ENCODE measurements at places on chromosomes 2 and 18.

DNA sequence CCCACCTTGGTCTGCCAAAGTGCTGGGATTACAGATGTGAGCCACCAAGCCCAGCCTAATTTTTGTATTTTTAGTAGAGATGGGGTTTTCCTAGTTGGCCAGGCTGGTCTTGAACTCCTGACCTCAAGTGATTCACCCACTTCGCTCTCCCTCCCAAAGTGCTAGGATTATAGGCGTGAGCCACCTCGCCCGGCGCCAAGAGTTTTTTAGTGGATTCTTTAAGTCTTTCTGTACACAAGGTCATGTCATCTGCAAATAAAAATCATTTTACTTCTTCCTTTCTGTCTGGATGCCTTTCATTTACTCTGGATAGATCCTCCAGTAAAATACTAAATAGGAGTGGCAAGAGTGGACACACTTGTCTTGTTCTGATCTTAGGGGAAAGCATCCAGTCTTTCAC lies 61.7 kb downstream of the KCMF1 start:
- no peak for DNase-seq

DNA sequence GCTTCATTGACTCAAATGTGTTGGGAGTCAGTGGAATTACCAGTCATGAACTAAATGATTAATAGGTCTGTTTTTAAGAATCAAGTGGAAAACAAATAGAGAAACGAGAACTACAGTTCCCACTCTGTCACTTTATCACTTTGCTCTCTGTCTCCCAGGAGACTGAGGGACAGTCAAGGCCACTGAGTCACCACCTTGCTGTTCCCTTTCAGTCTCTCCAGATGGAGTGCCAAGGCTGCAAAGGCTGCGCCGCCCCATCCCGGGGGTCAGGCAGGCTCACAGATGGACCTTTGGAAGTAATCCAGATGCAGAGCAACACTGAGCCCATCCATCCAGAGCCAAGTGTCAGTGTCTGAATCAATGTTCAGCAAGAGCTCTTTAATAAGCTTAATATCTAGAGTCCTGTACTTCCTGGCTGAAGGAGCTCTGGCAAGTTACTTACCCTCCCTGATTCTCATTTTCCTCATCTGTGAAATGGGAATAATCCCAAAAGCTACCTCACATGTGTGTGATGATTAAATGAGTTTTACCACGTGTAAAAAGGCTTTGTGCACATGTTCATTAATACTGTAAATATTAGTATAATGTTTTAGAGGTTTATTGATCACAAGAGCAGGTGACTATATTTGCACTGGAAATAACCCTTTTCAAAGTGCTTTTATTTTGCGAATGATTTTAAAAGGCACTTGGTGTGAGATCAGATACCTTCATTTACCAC lies 43.0 kb upstream of the EFEMP1 start:
- DNase-seq, result no peak

- DNase-seq, result no peak
Observed at GRCh38 chr2:132538331-132538855, 121.8 kb downstream of the GPR39 start.

- DNase-seq, result no peak
Observed at GRCh38 chr18:47417807-47418206, 166.3 kb upstream of the SKOR2 start.

GRCh38 chr2:200367155-200367554 lies 60.7 kb downstream of the SPATS2L start:
- no peak for DNase-seq

GRCh38 chr2:241309684-241310117 lies 5.8 kb downstream of the HDLBP start:
- DNase-seq, result no peak

DNA sequence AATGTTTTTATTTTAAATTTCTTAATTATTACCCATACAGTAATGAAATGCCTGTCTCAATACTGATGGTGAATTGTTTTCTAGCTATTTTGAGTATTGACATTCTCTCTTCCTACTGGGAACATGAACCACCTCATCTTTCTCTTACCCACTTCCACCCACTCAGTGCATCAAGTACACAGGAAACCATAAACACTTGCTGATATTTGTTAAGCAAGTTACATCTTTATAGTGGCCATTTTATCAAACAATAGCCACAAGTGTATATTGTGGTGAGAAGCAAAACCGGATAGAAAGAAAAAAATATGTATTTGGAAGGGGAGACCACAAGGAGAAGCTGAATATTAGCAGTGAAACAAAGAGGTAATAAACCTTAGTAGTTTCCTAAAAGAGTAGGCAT lies 368.1 kb upstream of the HNRNPA3 start:
- no peak for DNase-seq

- peak; percentile 34 for DNase-seq
Observed at GRCh38 chr18:34322365-34323289, 97.9 kb upstream of the NOL4 start.

DNA sequence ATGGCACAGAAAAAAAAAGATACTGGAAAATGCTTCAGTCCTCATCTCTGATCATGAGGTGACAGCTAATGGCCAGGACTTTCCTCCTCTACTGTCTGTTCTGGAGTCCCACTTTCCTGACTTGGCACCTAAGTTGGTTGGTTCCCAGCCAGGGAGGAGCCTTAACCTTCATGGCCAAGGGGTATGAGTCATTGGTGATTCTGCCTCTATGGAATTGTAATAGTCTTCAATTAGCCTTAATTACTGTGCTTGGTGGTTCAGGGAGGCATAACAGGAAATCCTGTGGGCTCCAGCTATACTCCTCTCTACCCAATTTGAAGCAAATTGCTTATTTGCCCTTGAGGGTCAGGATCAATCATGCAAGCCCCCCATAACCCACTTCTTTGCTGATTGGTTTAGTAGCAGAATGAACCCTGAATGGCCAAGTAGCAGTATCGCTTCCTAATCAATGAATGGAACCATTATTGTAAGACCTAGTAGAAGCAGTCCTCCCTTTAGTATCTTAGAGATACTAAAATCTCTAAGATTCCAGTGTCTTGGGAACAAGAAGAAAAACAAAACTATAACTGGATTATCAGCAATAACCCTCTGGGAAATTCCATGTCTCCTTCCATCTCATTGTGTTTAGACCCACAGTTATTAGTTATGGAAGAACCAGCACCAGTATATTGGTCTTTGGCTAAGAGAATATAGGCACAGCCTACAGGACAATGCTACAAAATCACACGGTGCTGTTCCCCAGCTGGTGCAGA lies 109.0 kb downstream of the COL6A3 start:
- DNase-seq, result no peak

GRCh38 chr2:290090-290722 lies 2.3 kb upstream of the ALKAL2 start:
- peak; percentile 32 for DNase-seq

GRCh38 chr2:134324430-134324829 lies 70.6 kb downstream of the MGAT5 start:
- no peak for DNase-seq

GRCh38 chr2:33118651-33119050 lies 171.9 kb downstream of the LTBP1 start:
- DNase-seq, result no peak

DNA sequence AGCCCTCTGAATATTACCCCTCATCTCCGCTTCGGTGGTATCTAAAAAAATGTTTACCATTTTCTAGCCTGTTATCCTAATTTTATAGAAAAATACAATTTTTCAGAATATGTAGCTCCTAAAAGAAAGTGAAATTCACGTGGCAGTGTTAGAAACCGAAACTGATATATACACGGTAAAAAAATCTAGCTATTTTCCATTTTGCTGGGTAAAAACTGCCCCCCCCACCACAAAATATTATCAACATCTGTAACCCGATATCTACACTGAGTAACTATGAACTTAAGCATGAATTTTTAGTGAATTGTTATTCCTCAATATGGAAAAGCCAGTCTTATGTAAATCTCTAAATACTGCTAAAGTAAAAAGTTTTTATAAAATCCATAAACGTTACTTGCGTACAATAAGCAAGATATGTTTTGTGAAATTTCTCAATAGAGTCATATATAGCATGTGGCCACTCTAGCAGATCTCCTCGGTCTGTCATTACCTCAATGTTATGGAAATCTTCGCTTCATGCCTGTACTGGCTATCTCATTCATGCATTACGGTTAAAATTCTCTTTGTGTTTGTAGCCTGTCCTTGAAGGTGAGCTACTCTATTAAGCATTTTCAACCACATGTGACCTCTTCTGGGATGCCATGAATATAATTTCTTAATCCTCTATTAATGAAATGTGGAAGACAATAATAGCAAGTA lies 524.2 kb downstream of the TRIB2 start:
- no peak for DNase-seq

DNA sequence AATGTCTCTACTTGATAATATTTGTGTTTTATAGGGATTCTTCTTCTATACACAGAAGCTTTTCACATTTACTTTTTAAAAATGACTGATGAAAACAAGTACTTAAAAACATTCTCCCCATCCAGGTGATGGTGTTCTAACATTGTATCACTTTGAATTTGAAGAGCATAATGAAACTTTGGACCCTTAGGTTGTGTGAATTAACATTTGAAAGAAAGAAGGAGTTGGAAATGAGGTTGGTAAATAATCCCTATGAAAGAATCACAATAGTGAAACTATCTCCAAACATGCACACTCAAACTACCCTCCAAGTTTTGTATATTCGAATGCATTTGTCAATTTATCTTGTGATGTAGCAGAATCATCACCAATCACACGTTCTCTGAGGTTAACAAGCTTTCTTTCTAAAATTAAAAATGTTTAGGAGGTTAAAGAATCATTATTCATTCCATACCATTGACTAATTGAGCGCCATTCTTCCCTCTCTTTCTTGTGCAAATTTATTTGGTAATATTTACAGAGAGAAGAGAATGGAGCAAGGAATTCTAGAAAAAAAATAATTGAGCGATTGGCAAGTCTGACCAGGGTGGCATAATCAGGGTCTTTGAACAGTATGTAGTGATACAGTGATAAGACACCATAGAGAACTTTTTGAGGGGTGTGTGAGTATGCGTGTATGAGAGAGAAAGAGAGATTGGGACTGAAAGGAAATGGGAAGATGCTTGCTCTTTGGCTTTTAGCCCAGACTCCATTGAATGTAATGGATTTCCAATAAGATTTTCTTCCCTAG lies 260.0 kb upstream of the NRXN1 start:
- no peak for DNase-seq

DNA sequence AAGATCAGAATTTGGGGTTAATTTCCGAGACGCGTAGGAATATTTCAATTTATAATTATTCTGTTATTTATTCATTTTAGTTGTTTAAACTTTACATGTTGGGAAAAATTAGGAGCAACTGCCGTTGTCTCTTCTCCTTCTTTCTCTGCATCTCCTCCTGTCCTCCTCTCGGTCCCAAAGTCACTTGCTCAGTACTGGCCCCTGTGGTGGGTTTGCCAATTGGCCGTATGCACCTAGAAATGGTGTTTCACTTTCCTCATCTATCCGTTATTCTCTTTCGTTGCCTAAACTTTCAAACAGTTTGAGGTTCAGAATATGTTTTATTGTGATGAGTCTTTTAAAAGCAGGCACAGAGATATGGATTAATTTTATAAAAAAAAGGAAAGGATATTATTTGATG lies 517.9 kb downstream of the PLCL1 start:
- no peak for DNase-seq

DNA sequence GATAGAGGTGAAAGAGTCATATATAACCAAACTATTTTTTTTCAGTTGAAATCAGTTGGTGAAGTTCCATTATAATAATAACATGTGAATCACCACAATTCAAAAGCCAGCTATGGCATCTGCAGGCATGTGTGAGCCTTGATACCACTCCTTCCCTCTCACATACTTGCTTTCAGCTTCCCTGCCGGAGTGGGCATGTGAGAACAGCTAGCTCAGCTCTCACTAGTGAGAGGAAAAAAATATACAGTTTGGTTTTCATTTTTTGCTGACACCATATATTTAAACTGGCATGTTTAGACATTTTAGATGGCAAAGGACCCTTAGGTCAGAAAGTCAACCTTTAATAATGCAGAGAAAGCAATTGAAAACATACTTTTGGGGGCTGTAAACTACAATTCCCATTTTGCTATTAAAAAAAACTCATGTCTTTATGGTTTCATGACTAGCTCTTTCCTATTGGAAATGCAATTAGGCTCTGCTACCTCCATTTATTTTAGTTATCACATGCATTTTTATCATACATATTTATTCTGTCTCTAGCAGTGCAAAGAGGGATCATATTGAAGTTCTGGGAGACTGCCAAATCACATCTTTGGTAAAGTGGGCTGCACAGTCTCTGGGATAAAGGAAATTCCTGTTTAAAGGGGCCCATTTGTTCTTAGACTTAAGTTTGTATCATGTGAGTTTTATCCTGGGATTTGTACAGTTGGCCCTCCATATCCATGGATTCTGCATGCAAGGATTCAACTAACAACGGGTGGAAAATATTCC lies 33.2 kb upstream of the SLC40A1 start:
- no peak for DNase-seq

DNA sequence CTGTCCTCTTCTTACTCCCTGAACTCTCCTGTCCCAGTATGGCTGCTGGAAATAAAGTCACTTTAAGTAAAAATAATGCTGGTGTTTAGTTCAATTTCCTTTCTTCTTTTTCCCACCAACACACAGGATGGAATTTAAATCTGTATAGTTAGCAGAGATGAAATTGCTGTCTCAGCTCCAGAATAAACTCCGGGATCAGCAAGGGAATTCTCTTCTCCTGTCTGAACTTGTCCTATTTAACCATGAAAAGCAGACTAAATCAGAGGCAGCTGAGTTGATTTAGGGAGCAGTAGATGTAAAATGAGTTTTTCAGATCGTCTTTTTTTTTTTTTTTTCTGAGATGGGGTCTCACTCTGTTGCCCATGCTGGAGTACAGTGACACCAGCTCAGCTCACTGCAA lies 25.9 kb downstream of the TTLL4 start:
- DNase-seq, result no peak

DNA sequence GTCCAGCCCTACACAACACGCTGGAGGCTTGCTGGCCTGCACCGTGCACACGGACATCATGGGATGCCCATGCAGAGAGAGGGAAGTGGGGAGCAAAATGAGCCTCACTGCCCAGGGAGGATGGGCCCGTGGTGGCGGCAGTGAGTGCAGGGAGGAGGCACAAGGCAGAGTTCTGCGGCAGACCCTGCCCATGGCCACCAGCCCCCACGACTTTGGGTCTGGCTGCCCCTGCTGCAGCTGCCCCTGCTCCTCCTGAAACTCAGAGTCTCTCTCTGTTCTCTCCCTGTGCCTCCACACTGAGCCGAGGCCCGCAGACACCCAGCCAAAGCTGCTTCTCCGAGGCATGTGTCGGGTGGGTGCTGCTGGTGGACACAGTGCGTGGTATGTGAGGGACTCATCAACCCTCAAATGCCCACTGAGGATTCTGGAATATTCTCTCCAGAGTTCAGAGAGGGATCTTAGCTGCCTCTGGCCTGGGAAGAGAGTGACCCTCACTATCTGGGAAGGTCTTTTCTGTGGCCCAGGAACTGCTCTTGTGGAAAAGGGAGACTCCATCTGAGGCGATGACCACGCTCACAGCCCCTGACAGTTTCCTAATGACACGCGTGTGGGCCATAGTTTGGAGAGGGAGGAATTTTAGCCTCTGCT lies 45.1 kb upstream of the HPCAL1 start:
- no peak for DNase-seq

- no peak for DNase-seq
Observed at GRCh38 chr2:153059338-153060052, 341.1 kb downstream of the ARL6IP6 start.

- DNase-seq, result no peak
Observed at GRCh38 chr18:75344615-75345014, 82.9 kb downstream of the SMIM21 start.

- no peak for DNase-seq
Observed at GRCh38 chr2:152042636-152043615, 55.9 kb downstream of the CACNB4 start.

GRCh38 chr2:139201516-139201915 lies 421.3 kb upstream of the NXPH2 start:
- no peak for DNase-seq

All from NCI-H187 (cell line).